ENCODE measurements at places on chromosomes 6 and 20.
A peak's percentile ranks its signal among the peaks of the same experiment; 100 is the strongest.

GRCh38 chr20:39800548-39800947 lies 838.4 kb downstream of the DHX35 start:
- DNase-seq: no peak

- no peak for DNase-seq
Observed at GRCh38 chr6:82371799-82372546, 8.4 kb downstream of the TPBG start.

DNA sequence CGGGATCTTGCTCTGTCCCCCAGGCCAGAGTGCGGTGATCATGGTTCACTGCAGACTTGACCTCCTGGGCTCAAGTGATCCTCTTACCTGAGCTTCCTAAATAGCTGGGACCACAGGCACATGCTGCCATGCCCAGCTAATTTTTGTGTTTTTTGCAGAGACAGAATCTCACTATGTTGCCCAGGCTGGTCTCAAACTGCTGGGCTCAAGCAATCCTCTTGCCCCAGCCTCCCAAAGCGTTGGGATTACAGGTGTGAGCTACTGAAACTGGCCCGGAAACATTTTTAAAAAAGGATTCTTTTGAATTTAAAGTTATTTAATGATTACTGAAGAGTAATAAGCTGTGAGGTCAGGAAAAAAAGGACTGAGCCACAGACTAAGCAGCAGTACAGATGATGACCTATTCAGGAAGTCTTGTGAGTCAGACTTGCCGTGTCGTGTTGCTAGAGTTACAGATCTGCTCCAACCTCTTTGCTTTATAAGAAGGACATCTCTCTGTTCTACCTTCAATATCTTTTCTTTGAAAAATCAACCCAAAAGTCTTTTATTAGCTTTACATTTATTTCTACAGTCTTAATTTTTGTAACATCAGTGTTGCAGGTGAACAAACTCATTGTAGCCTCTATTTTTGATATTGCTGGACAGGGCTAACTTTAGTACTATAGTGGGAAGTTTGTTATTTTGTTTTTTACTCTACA lies 108.7 kb downstream of the NCOA3 start:
- DNase-seq: no peak

DNA sequence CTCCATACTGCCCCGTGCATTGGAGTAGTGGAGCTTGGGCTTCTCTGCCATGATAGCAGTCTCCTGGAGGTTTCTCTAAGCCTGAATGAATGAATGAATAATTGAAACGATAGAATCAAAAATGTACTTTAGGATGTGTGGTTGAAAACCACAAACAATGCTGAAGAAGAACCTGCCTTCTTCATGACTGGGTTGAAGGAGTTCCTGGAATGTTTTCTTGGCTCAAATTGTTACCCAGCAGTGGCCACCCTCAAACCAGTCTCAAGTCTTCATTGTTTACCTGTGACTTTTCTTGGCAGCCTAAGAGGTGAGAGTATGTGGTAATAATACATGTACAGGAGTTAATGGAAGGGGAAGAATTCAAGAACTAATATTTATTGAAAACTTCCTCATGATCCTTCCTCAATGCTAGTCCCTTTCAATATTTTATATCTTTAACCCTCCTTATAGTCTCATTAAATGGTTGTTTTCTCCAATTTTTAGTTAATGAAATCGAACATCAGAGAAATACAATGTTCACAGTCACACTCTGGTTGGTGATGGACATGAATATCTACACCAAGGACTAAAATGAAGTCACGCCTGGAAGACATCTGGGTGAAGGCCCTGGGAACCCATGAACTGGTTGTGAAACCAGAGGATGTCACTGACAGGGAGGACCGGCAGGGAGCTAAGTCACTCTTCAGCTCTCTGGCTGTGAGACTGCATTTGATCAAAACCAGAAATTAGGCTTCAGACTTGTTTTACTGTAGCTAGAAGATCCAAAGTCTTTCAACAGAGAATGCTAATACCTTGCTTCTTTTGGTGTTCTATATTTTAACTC lies at the start of gene GSTA5:
Gene GSTA5 (minus strand): TSS at position 51 of the 823 bp plus-strand sequence.
- DNase-seq: no peak

DNA sequence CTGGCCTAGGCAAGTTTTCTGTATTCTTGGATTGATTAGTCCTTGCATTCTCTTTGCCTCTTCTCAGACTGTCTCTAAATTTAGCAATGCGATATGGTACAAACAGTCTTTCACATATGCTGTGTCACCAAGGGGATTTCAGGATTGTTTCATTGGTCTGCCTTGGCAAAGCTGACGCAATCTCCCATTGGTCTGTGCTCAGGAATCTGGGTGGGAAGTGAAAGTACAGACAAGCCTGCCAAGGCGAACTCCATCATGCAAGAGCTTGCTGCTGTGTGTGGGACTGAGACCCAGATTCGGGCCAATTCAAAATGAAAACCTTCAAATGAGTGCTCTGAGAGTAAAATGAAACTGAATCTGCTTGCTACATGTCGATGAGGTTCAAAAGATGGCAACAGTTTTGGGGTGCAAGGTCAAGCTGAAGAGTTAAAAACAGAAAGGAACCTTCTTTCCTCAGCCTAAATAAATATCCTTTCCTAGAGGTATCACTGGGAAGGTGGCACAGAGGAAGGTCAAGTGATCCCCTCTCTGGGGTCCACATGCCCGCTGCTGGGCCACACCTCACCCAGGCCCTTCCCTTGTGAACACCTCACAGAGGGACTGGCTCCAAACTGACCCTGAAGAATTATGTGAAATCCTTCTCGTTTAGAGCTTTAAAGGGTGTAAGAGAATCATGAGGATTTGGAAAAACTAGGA lies 198.8 kb upstream of the PREP start:
- DNase-seq: peak; percentile 22

DNA sequence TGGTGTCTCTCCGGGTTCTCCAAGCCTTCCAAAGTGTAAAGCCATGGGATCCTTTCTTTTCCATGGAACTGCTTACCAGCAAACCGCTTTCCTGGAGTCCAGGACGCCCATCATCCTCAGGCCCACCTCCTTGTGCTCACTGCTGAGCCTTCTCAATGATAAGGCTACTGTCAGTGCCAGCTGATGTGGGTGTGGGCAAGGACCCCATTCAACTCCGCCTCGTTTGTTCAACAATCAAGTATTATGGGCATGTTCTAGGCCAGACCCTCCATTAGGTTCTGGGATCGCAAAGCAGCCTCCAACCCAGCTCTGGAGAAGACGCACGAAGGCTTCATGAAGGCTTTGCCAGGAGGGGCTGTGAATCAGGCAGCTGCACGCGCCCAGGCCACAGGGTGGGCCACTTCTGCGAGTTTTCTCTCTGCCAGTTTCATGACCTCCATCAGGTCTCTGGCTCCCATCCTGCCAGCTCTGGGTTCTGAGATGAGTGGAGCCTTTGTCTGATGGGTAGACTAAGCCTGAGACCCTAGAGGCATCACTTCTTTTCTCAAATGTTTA lies 177.1 kb downstream of the MRPL14 start:
- DNase-seq: no peak

- DNase-seq: no peak
Observed at GRCh38 chr20:33154252-33154651, 13.7 kb upstream of the BPIFA2 start.

Measured in GM12892 (cell line).